ENCODE measurements at places on chromosomes 1 and 21. TPM values are rescaled to one million over a fixed set of nuclear protein-coding genes. Genes with fewer than 3 reads are reported as not detected.

Gene LCE1C
- not detected for total RNA-seq

- no peak overlapping the region for H3K27ac ChIP-seq
- H3K4me1 ChIP-seq, result no peaks in the 10 kb centered on the region
- H3K36me3 ChIP-seq, result no peaks in the 10 kb centered on the region
- H3K27me3 ChIP-seq, result no peaks in the 10 kb centered on the region
- no peak for DNase-seq
Measured at GRCh38 chr1:221204055-221204833, 325.0 kb downstream of the HLX start.

GRCh38 chr21:43892984-43893535, 28.0 kb downstream of the AGPAT3 start:
- no peak for DNase-seq
- no peaks in the 10 kb centered on the region for H3K4me1 ChIP-seq
- no peaks in the 10 kb centered on the region for H3K36me3 ChIP-seq
- H3K27ac ChIP-seq, result no peak overlapping the region
- H3K27me3 ChIP-seq, result no peaks in the 10 kb centered on the region
- no peak overlapping the region for H3K4me3 ChIP-seq

DNA sequence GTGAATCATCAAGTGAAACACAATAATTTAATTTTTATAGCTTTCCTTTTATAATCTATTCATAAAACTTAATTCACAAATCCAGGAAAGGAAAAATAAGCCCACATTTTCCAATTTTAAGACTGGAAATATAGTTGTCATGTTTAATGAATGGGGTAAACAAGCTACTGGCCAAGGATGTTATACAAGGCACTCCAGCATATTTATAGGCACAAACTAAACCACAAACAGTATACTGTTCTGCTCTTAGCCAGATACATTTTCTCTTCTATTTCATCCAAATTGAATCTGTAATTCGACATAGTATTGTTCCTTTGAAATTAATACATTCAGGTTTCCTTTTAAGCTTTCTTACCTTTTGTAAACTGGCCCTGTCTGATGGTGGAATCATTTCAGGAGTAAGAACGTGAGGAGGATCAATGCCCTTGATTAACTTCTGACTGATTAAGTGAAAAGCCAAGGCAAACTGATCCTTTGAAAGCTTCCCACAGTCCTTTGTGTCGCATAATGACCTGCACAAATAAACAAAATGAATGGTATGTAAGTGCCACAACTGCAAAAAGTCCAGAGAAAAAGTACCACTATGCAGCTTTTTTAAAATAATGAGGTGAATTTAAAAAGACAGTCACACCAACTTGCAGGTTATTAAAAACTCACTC, 74.4 kb downstream of the EPS15 start:
- H3K4me1 ChIP-seq, result peaks cover 8% of the 10 kb centered on the region
- DNase-seq, result no peak
- H3K27ac ChIP-seq, result no peak overlapping the region
- H3K36me3 ChIP-seq, result peaks cover 8% of the 10 kb centered on the region
- H3K4me3 ChIP-seq, result no peak overlapping the region

- H3K27me3 ChIP-seq, result no peaks in the 10 kb centered on the region
- DNase-seq, result no peak
- no peaks in the 10 kb centered on the region for H3K36me3 ChIP-seq
- no peak overlapping the region for H3K27ac ChIP-seq
- no peaks in the 10 kb centered on the region for H3K4me1 ChIP-seq
Measured at GRCh38 chr1:71014178-71014579, 33.4 kb downstream of the PTGER3 start.

Data from osteoblast (primary cell).